ENCODE measurements at places on chromosomes 5 and 9.

DNA sequence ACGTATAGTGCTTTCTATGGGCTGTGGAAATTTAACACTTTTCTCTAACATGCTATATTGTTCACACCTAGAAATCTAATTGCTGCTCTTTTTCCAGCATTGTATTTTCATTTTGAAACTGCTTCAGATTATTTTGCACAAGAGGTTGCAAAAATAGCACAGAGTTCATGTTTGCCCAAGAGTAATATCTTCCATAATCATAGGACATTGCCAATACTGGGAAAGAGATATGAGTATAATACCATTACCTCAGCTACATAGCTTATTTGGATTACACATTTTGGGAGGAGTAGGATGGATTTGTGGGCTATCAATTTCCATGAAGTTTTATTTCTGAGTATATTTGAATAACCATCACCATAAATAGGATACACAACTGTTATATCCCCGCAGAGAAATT is 717.1 kb downstream of the CDH9 start:
- no peak for DNase-seq

DNA sequence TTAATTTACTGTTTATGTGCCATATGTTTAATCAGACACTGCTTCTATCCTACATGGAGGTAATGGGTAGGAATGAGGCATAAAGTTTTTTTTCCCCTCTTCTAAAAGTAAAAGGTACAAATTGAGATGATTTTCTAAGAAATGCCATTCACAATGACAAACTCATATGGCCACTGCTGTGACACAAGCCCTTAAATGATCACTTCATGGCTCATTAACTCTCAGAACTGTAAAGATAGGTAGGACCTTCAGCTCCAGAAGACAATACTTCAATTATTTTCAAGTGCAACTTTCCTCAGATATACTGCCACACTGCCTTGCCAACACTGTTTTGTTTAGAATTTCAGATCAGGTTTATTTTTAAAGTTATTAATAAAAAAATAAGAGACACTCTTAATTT is 362.9 kb upstream of the ZNF608 start:
- no peak for DNase-seq

DNA sequence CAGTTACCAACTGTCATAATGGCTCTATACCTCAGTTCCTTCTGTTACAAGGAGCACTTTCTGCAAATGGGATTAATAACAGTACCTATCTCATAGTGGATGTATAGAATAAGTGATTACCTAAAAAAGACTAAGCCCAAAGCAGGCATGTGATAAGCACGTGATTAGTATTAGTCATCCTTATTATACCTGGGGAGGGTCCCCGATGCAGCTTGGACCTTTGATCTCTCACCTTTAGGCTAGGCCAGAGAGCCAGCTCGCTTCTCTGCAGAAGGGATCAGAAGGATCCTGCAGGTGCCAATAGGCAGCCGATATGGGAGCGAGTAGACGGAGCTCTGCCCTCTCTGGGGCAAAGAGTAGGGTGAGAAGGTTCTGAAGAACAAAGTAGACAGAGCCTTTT is 4.0 kb downstream of the JADE2 start:
- DNase-seq = no peak

GRCh38 chr9:108913391-108913790 is 20.5 kb downstream of the ELP1 start:
- no peak for DNase-seq

DNA sequence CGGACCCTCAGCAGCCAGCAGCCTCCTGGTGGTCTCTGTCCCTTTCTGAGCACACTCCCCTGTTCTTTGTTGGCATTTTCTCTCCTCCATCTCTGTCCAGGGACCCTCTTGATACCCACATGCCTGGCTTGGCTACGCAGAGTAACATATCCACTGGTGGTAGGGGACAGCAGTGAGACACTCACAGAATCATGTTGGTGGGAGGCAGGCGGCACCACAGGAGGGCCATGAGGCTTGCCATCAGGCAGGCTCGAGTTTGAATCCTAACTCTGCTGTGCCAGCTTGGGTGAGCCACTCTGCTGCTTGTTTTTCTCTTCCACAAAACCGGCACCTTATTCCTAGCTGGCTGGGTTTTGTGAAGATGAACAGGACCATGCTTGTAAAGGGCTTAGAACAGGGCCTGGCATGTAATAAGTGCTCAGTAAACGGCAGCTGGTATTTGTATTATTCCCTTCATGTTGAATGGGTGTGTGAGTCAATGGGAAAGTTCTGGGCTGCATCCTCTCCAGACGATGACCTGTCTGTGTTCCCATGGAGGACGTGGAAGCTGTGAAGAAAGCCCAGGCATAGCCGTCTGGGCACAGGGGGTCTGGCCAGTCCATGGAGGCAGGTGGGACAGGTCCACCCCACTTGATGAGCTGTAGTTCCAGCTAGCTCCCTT is 2.3 kb downstream of the COL27A1 start:
- no peak for DNase-seq

GRCh38 chr5:134502259-134502658 is 23.2 kb upstream of the JADE2 start:
- no peak for DNase-seq

DNA sequence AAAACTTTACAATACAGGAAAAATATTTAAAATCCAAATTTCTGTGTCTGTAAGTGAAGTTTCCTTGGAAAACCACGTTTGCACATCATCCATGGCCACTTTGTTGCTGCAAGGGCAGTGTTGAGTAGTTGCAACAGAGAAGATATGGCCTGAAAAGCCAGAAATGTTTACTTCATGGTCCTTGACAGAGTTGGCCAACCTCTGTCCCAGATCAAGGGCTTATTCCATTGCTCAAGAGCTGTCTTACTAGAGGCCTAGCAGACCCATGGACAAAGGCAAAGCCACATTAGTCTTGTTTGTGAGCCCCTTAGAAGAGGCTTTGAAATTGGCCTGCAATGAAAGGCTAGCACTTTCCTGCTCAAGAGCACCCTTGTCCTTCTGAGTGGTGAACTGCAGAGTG is 119.4 kb downstream of the GAS1 start:
- no peak for DNase-seq

- no peak for DNase-seq
Observed at GRCh38 chr5:103367702-103368101, 109.1 kb downstream of the MACIR start.

DNA sequence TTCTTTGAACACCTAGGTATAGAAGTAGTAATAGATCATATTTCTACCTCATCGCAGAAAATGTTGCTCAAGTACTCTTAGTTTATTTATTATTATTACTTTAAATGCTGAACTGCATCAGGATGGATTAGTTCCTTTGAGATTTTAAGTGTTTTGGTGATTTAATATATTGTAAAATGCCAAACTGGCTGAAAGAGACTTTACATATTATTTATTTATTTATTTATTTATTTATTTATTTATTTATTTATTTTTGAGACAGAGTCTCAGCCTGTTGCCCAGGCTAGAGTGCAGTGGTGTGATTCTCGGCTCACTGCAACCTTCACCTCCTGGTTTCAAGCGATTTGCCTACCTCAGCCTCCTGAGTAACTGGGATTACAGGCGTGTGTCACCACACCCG is 42.3 kb downstream of the LMNB1 start:
- DNase-seq = no peak

- no peak for DNase-seq
Observed at GRCh38 chr9:2761424-2761823, 44.1 kb downstream of the KCNV2 start.

DNA sequence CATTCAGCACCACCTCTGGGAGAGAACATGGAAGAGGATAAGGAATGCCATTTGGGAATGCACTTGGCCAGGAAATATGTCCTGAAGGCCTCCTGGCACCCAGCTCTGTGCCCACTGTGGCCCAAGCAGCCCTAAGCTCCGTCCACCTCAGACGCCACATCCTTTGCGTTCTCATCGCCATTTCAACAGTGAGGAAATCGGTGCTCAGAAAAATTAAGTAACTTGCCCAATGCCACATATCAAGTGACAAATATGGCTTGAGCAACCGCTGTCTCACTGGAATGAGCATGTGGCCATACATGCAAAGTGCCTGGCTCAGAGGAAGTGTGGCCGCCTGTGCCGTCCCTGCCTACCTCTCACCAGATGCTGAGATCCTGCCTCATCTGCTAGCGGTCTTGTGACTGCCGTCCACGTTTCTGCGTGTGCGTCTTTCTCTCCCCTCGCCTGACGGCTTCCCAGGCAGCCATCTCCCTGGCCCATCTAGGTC is 984 bp upstream of the DOK3 start:
- no peak for DNase-seq

GRCh38 chr5:126499853-126500342 is 76.7 kb downstream of the GRAMD2B start:
- DNase-seq = no peak

- no peak for DNase-seq
Observed at GRCh38 chr5:156201788-156202403, 125.1 kb upstream of the SGCD start.

DNA sequence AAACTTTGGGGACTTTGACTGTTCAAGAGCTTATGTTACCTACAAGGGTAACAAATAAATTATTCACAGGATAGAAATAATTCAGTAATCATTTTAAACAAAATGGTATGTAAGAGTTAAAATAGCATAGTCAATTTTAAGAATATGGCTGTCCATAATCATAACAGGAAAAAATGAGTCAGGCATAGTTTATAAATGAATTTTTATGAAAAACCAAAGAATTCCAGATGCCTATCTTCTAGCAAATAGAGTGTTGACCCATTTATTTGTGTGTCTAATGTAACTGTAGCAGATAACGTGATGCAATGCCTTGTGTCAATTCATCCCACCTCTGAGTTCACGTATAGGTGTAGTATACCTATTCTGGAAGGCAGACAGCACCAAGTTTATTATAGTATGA is 169.7 kb upstream of the CDH9 start:
- no peak for DNase-seq

- DNase-seq = no peak
Observed at GRCh38 chr5:132260714-132261551, 3.4 kb downstream of the PDLIM4 start.

- DNase-seq = no peak
Observed at GRCh38 chr9:14258660-14259239, 55.2 kb downstream of the NFIB start.

GRCh38 chr5:177402271-177403043 is 2.0 kb upstream of the PFN3 start:
- DNase-seq = peak; percentile 52

DNA sequence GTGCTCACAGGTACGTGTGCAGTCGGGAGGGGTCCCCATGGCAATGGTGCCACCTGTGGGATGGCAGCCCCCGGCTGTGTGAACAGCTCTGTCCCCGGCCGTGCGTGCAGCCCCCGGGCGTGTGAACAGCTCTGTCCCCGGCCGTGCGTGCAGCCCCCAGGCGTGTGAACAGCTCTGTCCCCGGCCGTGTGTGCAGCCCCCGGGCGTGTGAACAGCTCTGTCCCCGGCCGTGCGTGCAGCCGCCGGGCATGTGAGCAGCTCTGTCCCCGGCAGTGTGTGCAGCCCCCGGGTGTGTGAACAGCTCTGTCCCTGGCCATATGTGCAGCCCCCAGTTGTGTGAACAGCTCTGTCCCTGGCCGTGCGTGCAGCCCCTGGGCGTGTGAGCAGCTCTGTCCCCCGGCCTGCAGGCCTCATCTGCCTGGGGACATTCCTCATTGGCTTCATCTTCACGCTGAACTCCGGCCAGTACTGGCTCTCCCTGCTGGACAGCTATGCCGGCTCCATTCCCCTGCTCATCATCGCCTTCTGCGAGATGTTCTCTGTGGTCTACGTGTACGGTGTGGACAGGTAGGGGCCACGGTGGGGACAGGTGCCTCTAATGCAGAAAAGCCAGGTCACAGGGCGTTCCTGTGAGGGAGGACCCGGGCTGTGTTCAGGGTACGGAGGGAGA is 5.9 kb upstream of the SLC6A18 start:
- no peak for DNase-seq

- DNase-seq = no peak
Observed at GRCh38 chr9:130912932-130913598, 16.5 kb upstream of the QRFP start.

DNA sequence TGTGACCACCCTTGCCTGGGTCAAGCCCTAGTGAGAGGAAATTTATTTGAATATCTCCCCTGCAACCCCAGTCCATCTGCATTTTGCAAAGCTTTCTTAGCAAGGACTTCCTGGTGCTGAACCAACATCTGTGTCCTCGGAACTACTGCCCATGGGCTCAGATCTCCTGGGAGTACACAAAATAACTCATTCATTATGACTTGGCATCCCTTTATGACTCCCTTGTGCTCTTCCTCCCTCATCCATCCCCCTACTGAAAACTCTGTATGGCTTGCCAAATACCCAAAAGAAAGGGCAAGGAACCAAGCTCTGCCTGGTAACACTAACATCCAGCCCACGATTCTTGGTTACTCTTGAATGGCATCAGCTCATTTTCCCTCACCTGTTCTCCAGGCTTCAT is 368.5 kb downstream of the NTRK2 start:
- DNase-seq = no peak

DNA sequence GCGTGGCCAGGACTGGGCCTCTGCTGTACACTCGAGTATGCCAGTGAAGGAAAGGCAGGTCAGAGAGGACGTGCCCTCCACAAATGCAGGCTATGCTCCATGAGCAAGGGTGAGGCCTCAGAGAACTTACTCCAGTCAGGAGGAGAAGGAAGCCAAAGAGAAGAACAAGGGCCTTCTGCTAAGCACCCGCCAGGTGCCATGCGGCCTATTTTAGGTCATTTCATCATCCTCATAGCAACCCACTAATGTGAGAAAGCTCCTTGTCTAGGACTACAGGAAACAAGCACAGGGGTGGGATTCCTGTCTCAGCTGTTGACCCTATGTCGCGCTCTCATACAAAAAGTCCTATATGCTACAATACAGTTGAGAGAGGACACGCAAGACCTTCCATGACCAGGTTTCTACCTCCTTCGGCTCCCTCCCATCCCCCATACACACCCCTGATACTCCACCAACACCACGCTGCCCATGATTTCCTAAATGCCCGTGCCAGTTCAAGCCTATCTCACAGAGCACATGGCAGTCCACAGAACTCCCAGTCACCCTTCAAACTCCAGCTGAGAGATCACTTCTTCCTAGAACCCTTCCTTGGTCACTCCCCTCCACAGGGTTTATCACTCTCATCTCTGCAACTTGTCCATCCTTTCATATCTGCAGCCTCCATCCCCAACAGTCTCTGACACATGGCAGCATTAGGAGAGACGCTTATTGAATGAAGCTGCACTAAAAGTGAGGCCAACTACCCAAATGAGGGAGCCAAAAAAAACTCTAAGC is 26.8 kb downstream of the PSMB7 start:
- no peak for DNase-seq

- DNase-seq = no peak
Observed at GRCh38 chr9:26809795-26810194, 82.8 kb downstream of the CAAP1 start.

GRCh38 chr9:126148994-126149393 is 177.6 kb upstream of the MVB12B start:
- no peak for DNase-seq

GRCh38 chr9:36788534-36788933 is 215.8 kb downstream of the MELK start:
- DNase-seq = no peak

DNA sequence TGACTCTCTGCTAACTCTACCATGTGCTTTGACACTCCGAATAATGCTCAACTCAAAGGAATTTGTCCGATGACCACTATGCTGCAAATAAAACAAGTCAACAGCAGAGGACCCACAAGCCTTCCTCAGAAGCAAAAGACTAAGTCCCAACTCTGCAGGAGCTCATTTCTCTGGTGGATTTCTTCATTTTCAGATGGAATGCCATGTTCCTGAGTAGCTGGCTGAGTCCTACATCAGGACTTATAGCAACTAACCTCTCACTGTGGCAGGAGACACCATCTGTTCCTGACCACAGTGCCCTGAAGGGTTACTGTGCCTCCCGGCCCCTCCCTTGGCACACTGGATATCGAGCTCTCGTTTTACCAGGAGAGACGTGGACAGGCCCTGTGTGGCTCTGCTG is 20.8 kb downstream of the LHFPL2 start:
- DNase-seq = no peak

GRCh38 chr5:130324953-130325671 is 420.8 kb downstream of the CHSY3 start:
- DNase-seq = no peak
